Retina (tissue), 1 donor: ENCODE measurements at places on chromosomes 12 and 14.
A peak's percentile ranks its signal among the peaks of the same experiment; 100 is the strongest.

GRCh38 chr12:110718222-110718908 lies 24.3 kb downstream of the PPP1CC start:
- DNase-seq, result no peak

DNA sequence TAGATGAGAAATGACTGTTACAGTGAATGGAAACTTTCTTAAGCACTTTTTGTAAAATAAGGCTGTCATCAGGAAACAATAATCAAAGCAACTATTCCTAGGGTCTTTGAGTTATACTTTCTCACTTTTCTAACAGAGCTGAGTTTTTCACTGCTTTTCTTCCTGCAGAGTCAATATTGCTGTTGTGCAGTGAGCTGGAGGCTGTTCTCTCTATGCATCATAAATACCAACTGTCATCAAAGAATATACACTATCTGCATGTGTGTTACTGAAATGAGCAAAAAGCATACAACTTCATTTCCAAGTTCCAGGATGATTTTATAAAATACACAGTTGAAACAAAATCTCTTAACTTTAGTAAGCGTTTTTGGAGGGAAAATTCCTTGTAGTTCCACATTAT lies 110.4 kb upstream of the CPSF6 start:
- DNase-seq, result no peak

- peak; percentile 67 for DNase-seq
These were observed 1.1 kb downstream of the TAOK3 start for GRCh38 chr12:118371321-118372282.

DNA sequence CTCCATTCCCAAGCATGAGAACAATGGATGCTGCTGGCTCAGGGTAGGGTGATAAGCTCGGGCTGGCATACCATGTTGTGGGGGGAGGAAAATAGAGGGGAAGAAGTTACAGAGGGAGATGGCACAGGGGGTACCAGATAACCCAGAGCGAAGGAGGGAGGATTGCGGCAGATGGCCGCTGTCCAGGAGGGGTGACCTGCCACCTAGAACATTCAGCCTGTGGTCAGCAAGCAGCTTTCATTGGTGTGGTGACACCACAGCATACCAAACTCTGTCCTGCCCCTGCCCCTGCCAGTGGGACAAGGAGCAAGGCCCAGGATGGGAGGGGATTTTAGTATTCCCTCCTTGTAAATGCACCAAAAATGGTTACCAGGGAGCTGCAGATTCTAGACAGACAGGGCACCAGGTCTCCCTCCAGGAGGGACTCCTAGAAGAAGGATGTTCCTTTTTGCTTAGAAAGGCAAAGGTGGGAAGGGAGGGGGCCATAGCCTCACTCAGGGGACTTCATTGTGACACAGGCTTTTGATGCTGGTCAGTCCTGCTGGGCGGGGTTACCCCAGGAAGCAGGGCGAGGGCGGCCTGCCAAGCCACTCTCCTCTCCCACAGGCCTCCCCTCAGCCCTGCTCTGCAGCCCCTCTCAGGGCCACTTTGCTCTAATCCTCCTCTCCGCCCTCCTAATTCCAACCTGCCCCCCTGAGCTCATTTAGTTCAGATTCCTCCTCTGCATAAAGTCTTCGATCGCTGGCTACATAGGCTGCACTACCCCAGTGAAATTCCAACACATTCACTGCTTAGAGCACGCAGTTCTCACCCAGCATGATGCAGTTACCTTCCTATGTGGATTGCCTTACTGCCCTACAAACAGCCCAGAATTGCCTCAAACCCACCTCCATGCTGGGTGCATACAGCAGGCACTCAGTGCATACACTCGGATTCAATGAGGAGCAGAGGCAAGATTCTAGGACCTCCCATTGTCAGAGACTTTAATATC lies 36.0 kb upstream of the PLEKHG6 start:
- DNase-seq, result peak; percentile 25

- DNase-seq, result no peak
These were observed 22.9 kb upstream of the RDH16 start for GRCh38 chr12:56980268-56980667.

DNA sequence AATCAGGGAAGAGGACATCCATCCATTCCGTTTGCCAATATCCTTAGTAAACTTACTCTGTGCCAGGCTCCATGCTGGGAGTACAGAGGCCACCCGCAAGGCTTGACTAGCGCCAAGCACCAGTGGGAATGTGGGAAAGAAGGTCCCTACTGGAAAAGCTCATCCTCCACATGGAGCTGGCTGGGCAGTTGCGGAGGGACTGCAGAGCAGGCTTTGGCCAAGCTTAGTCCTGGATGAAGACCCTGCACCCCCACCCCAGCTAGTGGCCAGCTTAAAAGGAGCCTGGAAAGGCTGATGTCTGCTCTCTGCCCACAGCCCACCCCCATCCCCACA lies 22.4 kb upstream of the EIF2B2 start:
- no peak for DNase-seq

- DNase-seq, result no peak
These were observed 77.3 kb upstream of the GRIN2B start for GRCh38 chr12:14058717-14059116.

GRCh38 chr14:51207621-51208020 lies 32.4 kb upstream of the TMX1 start:
- DNase-seq, result no peak

GRCh38 chr12:115074617-115075016 lies 390.6 kb upstream of the TBX3 start:
- DNase-seq, result no peak

GRCh38 chr12:54230555-54230954 lies 41.8 kb upstream of the SMUG1 start:
- no peak for DNase-seq

DNA sequence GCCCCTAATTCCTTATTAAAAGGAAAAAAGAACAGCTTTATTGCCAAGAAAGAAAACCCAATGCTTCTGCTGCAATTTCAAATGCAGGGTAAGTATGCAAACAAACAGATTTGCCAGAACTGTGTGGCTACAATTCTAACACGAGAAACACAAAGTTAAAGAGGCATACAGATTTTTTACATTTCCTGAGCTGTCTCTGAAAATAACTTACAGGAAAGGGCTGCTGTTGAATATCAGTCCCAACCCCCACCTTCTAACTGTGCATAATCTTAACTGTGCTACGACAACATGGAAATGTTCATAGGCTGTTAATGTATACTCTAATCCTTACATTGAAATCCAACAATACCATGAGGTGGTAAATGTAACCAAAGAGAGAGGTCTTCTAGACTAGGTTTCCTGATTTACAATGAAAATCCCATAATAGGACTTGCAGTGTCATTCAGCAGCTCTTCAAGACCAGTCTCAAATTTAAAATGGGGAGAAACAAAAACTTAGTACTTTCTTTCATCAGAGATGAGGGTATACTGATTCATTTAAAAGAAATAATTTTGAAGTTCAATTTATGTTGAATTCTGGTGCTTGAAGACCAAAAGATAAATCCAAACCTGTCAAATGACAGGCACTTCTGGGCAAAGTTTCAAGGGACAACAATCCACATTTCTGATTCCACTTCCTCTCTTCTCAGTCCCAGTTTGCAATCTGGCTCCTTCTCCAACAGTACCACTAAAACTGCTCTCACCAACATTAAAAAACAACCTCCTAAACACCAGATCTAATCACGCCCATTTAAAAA lies 14.4 kb downstream of the FGD6 start:
- DNase-seq, result no peak

- DNase-seq, result no peak
These were observed 3.7 kb upstream of the NECAP1 start for GRCh38 chr12:8078398-8078797.

DNA sequence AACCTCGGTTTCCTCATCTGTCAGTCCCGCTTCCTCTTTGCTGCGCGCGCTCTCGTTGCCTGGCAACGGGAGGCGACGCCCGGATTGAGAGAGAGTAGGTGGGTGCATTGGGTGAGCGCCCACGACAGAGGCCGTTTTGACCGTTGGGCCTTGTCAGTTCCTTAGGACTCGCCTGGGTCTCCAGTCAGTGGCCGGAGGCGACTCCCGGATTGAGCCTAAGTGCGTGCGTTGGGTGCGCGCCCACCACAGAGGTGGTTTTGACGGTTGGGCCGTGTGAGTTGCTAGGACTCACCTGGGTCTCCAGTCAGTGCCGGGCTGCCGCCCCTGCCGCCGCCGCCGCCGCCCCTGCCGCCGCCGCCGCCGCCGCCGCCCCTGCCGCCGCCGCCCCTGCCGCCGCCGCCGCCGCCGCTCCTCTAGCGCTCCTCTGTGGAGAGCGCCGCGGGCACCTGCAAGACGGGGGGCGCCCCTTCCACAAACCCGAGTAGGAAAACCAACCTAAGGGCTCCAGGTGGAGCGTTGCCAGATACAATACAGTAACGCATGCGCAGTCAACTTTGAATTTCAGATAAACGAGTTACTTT lies 37.2 kb downstream of the APOBEC1 start:
- DNase-seq, result no peak

DNA sequence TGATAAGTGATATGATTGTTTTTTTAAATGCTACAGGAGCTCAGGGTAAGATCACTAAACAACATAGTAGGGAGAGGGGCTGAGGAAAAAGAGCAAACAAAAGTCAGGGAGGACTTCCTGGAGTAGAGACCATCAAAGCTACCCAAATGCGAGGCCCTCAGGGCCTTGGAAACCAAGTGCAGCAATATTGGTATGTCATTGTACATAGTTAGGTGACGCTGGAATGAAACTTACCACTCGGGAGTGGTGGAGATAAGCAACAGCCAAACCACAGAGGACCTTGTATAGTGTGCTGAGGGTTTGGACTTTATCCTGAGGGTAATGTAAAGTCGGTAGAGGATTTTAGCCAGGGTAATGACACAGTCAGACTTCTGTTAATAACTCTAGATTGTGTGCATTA lies 13.8 kb downstream of the KITLG start:
- DNase-seq, result no peak

DNA sequence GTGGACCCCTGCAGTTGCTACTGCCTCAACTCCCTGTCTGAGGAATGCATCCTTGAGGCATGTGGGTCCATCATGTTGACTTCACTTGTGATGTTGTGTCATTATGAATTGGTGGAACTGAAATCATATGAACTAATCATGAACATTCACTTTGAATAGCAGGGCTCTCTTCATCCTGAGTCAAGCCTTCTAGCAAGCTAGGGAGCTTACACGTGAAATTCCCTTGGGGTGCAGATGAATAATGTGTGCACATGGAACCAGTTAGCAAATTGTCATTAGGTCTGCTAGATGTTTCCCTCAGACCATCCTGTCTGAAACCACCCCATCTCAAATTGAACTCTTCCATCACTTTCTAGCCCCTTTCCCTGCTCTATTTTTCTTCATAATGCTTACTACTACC lies 3.6 kb downstream of the COQ6 start:
- DNase-seq, result no peak

DNA sequence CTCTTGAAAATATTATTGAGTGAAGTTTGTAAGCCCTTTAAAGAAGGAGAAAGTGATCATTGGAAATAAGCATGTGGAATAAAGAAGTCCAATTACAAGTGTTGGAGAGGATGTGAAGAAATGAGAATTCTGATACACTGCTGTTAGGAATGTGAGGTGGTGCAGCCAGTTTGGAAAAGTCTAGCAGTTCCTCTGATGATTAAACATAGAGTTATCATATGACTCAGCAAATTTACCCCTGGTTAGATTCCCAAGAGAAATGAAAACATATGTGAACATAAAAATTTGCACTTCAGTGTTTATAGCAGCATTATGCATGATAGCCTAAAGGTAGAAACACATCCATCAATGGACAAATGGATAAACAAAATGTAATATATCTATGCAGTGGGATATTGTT lies 319.9 kb downstream of the AEBP2 start:
- DNase-seq, result no peak

GRCh38 chr12:106358396-106359241 lies 1.1 kb downstream of the POLR3B start:
- DNase-seq, result no peak

DNA sequence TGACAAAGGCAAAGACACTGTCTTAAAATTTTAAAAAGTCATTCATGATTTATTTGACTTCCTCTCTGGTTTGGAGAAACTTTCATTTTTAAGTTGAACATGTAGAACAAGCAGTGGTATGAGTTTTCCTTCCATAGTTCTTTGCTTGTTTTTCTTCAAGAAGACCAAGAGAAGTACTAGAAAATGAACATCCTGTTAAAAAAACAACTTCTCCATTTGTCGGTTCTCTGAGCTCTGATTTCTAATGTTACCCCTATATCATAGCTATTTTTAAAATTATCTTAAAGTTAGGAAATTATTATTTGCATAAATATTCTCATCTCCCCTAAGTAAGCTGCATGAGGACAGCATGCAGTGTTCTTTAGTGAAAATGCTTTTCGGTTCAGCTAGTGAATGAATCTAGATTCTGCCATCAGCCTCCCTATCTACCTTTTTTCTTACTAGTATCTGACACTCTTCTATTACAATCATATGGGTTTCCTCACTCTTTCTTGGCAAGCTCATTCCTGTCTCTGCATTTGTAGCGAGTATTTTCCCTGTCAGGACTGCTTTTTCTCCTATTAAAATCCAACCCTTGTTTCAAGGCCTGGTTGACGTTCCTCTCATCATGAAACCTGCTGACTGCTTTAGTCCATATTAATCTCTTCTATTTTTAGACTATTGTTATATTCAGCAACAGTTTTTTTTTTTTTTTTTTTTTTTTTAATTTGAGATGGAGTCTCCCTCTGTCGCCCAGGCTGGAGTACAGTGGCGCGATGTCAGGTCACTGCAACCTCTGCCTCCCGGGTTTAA lies 15.8 kb downstream of the DIP2B start:
- DNase-seq, result no peak

DNA sequence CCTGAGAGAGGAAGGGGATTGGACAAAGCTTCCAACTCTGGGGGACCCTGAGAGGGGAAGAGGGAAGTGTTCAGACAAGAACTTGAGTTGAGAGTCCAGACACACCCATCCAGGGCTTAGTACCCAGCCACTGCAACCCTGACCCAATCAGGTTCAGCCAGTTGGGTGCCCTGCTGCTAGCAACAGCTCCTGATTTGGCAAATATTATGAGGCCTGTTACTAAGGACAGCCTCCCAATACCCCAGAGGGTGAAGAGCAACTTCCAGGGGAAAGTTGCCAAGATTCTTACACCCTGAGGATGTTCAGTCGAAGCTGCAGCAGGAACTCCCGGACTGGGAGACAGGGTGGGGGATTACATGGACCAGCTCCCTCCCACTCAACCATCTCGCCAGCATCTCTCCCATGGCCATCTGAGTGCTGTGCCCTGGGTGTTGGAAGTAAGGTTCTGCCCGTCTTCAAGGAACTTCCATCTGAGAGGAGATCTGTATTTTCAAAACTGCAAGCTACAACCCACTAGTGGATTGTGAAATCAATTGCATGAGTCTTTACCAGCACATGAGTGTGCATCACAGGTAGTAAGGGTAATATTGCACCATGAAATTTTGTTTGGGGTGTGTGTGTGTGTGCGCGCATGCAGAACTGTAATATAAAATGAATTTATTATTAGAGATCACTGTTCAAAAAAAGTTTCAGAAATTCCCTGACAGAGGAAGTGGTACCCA lies 11.5 kb upstream of the KRT78 start:
- DNase-seq, result no peak
